Brain (organoid and tissue), 16 donors: ENCODE measurements at places on chromosomes 5 and 9.

DNA sequence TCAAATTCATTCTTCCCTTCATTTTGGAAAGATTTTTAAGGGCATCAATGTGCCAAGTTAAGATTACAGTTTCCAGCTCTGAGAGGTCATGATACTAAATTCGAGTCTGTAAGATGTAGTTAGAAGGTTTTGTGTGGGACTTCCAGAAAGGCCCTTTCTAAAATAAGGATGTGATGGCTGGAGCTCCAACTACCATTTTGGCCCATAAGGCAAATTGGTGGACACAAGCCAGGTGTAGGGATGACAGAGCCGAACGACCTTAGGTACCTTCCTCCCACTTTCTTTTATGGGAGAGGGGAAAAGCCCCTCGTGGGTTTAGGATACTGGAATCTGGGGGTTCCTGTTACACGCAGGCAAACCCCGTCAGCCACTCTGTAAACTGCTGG lies 54.3 kb upstream of the PTPDC1 start:
- no peak for DNase-seq

- peak; percentile 25 for DNase-seq
These were observed 288.7 kb downstream of the FBXL17 start for GRCh38 chr5:108093186-108093585.

DNA sequence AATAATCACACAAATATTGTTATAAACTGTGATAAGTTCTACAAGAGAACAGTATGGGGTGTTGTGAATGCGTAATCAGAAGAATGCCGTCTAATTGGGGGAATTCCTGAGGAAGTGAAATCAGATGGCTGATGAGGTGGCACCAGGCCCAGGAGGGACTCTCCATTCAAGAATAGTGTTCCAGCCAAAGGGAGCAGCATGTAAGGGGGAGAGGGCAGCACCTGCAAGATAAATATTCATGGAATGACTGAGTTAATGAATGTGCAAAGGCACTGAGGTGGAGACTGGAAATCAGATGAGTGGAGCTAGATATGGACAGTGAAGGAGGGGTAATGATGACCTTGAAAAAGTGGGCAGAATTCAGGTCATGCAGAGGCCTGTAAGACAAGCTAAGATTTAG lies 250.6 kb downstream of the ARRDC3 start:
- DNase-seq = no peak

- peak; percentile 1 for DNase-seq
These were observed 169.9 kb downstream of the NNT start for GRCh38 chr5:43772764-43773477.

DNA sequence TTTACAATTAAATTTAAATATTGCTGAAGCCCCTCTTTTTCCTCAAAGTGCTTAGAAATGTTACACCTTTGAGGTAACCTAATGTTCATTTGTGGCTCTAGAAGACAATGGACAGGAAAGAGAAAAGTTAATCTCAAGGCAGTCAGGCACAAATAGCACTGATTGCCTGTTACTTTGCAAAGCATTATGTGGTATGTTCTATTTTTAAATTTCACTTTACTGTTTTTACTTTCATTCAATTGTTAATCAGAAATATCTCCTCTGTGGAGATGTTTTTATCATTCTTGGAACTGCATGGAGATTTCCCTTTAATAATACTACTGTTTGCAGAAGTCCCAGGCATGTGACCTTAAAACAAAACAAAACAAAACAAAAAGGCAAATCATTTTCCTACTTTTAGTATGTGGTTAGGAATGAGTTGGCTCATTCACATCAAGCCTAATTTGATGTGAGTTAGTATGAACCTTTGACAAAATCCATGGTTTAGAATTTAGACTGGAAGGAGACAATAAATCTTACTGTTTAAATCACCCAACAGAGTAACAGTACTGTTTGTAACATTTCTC lies 67.5 kb downstream of the CWC27 start:
- DNase-seq = no peak

- DNase-seq = no peak
These were observed 25.2 kb downstream of the WNK2 start for GRCh38 chr9:93209097-93209496.

DNA sequence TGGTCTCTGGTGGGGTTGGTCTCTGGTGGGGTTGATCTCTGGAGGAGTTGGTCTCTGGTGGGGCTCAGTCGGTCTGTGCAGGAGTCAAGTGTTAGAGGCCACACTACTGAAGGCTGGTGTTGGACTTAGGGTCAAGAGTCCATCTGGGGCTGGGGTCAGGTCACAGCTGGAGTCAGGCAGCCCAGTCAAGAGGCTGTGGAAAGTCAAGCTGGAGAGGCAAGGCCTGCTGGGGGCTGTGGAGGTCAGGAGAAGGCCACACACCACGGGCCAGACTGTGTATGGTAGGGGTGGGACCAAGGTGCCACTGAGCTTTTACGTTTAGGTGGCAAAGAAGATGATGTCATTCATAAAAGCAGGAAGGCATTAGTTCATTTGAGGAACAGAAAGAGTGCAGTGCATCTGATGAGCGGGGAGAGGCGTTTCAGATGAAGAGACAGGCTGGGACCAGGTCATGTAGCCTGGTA lies 16.7 kb upstream of the CD74 start:
- no peak for DNase-seq

DNA sequence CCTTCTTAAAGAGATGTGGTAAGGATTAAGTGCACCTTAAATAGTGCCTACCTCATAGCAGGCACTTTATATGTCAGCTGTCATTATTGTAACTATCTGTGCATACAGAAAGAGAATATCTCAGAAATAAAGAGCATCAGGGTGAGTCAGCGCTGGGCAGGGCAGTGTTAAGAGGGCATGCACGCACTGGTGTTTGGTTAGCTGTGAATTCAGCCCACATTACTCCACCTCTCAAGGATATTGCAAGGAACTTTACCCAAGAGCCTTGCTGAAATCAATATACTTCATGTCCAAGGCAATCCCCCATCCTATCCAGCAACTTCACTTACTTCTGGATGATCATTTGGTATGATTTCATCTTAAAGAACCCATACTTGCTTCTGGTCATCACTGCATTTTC lies 300.9 kb downstream of the NTRK2 start:
- no peak for DNase-seq

GRCh38 chr5:59720063-59720462 lies 173.5 kb downstream of the PDE4D start:
- no peak for DNase-seq

DNA sequence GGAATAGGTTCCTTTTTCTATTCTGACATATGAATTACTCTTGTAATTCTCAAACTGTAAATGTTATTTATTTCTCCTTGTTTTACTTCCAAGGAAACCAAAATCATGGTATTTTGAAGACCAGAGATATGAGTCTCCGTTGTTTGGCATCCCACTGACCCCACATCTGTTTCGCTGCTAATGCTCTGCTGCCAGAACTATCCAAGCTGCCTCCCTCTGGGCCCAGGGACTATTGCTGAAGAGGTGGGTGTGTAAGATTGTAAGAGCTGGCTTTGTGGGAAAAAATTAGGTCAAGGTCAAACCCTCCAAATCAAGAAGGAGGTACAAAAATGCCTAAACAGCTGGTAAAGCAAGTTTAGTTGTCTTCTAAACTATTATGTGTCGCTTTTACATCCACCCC lies 129.4 kb upstream of the MYO10 start:
- no peak for DNase-seq

- no peak for DNase-seq
These were observed 6.1 kb upstream of the TMEM252 start for GRCh38 chr9:68546596-68547390.

DNA sequence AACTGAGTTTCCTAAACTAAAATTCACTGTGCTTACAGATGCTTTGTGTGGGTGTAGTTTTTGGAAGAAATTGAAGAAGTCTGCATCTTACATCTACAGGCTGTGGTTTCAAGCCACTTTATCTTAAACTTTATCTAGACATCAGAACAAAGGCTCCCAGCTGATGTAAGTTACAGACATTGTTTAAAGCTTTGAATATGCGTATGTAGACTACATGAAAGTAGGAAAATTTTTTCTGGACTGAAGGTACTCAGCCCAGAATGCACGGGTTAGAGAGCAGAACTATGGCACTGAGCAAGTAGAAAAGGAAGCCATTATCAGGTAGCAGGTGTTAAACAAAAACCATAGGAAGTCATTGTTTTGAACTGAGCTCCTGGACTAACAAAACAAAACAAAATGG lies 185.4 kb downstream of the TTC39B start:
- no peak for DNase-seq

DNA sequence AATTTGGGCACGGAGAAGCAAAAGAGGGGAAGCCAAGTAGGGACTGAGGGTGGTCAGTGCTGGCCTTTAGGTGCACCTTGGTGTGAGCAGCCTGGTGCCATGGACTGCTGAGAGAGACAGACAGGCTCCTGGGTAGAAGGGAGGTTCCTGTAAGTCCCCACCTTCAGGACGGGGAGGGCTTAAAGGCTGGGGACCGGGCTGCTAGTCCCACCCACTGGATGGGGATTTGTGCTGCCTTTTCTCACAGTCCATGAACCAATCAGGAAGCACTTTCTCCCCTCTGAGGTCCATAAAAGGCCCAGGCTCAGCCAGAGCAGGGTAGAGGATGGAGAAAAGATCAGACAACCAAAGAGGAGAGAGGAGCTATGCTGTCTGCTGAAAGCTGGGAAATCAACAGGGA lies 15.2 kb downstream of the CDC25C start:
- no peak for DNase-seq

- no peak for DNase-seq
These were observed 72.1 kb upstream of the STK32A start for GRCh38 chr5:147162740-147163139.

DNA sequence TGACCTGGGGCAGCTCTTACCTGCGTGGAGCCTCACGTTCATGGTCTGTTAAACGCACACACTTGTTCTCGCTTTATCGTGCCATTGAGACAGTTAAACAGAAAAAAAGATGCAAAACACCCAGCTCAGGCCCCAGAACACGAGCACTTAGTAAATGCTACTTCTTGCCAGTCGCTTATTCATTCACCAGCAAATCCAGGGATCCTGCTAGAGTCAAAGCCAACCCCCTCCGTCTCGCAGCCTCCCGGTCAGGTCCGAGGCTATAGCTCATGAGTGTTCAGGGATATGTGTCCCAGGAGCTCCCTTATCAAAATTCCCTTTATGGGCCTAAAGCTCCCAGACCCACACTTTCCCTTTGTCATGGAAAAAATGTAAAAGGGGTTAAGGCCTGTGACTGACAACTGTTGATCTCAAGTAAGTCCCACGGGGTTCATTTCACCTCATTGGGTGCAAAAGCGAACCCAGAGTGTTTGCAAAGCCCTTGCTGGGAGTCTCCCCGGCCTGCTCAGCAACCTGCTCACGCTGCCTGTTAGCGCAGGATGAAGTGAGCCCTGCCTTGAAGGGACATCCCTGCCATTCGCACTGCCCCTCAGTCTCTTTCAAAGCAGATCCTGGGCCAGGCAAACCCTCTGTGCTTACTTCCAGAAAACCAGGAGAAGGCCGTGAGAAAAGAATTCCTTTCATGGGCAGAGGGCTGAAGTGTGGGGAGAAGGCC lies 40.7 kb downstream of the HRH2 start:
- DNase-seq = no peak

- no peak for DNase-seq
These were observed 51.1 kb downstream of the C9orf152 start for GRCh38 chr9:110156902-110157301.

DNA sequence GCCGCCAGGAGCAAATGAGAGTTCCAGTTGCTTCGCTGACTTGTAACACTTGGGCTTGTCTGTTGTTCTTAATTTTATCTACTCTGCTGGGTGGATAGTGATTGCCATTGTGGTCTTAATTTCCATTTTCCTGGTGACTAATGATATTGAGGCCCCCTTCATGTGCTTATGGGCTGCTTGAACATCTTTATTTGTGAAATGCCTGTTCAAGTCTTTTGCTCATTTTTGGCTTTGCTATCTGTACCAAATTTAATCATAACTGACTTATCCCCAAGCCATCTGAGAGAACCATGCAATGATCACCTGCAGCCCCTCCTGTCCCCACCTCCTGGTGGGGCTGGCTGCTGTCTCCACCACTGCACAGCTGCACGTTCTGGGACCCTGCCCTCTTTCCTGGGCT lies 20.5 kb downstream of the STC2 start:
- no peak for DNase-seq

GRCh38 chr5:76473661-76474060 lies 70.6 kb downstream of the IQGAP2 start:
- no peak for DNase-seq

GRCh38 chr5:117160391-117160790 lies 585.8 kb upstream of the SEMA6A start:
- DNase-seq = no peak

- peak; percentile 92 for DNase-seq
These were observed 20.7 kb upstream of the C5orf47 start for GRCh38 chr5:173968154-173968797.

GRCh38 chr9:38134611-38135237 lies 65.7 kb upstream of the SHB start:
- no peak for DNase-seq

DNA sequence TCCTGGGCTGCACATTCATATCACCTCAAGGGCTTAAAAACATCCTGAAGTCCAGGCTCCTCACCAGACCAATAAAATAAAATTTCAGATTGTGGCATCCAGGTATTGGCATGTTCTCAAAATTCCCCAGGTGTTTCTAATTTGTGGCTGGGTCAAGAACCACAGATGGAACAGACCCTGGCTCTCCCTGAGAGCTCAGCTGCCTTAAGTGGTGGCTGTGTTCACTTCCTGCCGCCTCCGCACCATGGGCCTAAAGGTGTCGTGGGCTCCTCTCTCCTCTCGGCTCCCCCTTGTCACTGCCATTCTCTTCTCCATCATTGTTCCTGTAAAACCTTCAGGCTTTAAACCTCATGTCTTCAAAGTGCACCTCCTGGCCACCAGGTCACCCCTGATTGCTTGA lies 17.8 kb upstream of the CCNJL start:
- DNase-seq = no peak

DNA sequence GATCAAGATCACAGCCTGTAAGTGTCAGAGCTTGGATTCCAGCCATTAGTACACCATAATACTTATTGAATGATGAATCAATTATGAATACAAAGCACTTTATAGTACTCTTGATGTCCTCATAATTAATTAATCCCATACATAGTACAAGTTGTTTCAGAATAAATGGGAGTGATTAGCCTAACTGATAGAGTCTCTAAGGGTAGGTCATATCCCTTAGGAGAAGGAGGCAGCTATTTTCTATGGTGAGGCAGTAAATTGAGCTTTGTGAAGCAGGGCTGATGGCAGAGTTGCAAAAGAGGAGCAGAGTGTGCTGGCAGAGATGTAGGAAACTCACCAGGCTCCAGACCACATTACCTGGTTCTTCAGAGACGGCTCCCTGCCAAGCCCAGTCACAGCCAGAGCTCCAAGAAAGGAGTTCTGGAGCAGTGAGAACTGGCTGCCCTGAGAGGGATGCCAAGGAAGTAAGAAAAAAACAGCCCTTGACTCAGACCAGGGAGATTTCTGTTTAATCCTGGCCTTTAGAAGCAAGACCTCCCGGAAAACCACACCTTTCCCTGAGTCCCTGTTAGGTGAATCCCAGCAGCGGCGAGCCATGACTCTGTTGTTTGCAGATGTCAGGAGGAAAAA lies 112.9 kb downstream of the SH3TC2 start:
- DNase-seq = no peak

GRCh38 chr5:3365501-3366215 lies 230.0 kb upstream of the IRX1 start:
- no peak for DNase-seq

GRCh38 chr9:28249424-28249823 lies 676.1 kb upstream of the C9orf72 start:
- DNase-seq = no peak

GRCh38 chr5:150703762-150704161 lies 2.9 kb upstream of the RBM22 start:
- no peak for DNase-seq
